Activated T-cell treated with anti-CD3 and anti-CD28 coated beads, Interleukin-2, amount 50 U/mL, for 72 hours (primary cell): ENCODE measurements at places on chromosomes 16 and 17. TPM values are rescaled to one million over a fixed set of nuclear protein-coding genes. Genes with fewer than 3 reads are reported as not detected.
A peak's percentile ranks its signal among the peaks of the same experiment; 100 is the strongest.

- H3K27me3 ChIP-seq, result no peaks in the 10 kb centered on the region
- no peak for DNase-seq
- peak overlapping the region; percentile 96 for H3K27ac ChIP-seq
- H3K36me3 ChIP-seq, result peaks cover 2% of the 10 kb centered on the region
These were observed 22.7 kb upstream of the RFFL start for GRCh38 chr17:35086164-35086563.

- no peaks in the 10 kb centered on the region for H3K4me1 ChIP-seq
- H3K27me3 ChIP-seq, result peaks cover 26% of the 10 kb centered on the region
- H3K4me3 ChIP-seq, result no peak overlapping the region
- no peak overlapping the region for H3K27ac ChIP-seq
- peaks cover 2% of the 10 kb centered on the region for H3K36me3 ChIP-seq
These were observed 16.3 kb downstream of the NACA2 start for GRCh38 chr17:61574542-61575351.

Gene SGCA
- total RNA-seq, result 2.3 TPM

- no peak for DNase-seq
- H3K27me3 ChIP-seq, result no peaks in the 10 kb centered on the region
- no peaks in the 10 kb centered on the region for H3K4me1 ChIP-seq
- no peaks in the 10 kb centered on the region for H3K36me3 ChIP-seq
- H3K27ac ChIP-seq, result no peak overlapping the region
These were observed 12.6 kb upstream of the CDR2 start for GRCh38 chr16:22386976-22387375.

- H3K27ac ChIP-seq, result peak overlapping the region; percentile 92
- peaks cover 71% of the 10 kb centered on the region for H3K4me1 ChIP-seq
- peak; percentile 78 for DNase-seq
- H3K4me3 ChIP-seq, result peak overlapping the region; percentile 95
- H3K36me3 ChIP-seq, result peaks cover 4% of the 10 kb centered on the region
- H3K27me3 ChIP-seq, result no peaks in the 10 kb centered on the region
These were observed 945 bp upstream of the UQCRC2 start for GRCh38 chr16:21952040-21952792.

GRCh38 chr16:23131436-23131835 is 17.8 kb downstream of the USP31 start:
- no peaks in the 10 kb centered on the region for H3K27me3 ChIP-seq
- peaks cover 5% of the 10 kb centered on the region for H3K36me3 ChIP-seq
- no peak overlapping the region for H3K27ac ChIP-seq
- no peak overlapping the region for H3K4me3 ChIP-seq
- H3K4me1 ChIP-seq, result peaks cover 19% of the 10 kb centered on the region

- H3K36me3 ChIP-seq, result peaks cover 12% of the 10 kb centered on the region
- no peaks in the 10 kb centered on the region for H3K27me3 ChIP-seq
- no peak for DNase-seq
- peaks cover 31% of the 10 kb centered on the region for H3K4me1 ChIP-seq
- H3K4me3 ChIP-seq, result no peak overlapping the region
These were observed 21.1 kb downstream of the HELZ start for GRCh38 chr17:67223924-67224323.

GRCh38 chr16:46736695-46737094 is 11.4 kb downstream of the MYLK3 start:
- no peak overlapping the region for H3K27ac ChIP-seq
- H3K4me1 ChIP-seq, result no peaks in the 10 kb centered on the region
- no peak for DNase-seq
- no peak overlapping the region for H3K4me3 ChIP-seq

- H3K36me3 ChIP-seq, result peaks cover 13% of the 10 kb centered on the region
- peaks cover 26% of the 10 kb centered on the region for H3K4me1 ChIP-seq
- H3K27ac ChIP-seq, result peak overlapping the region; percentile 5
- H3K27me3 ChIP-seq, result peaks cover 36% of the 10 kb centered on the region
- peak; percentile 34 for DNase-seq
- peak overlapping the region; percentile 25 for H3K4me3 ChIP-seq
These were observed 50.5 kb downstream of the DYNLRB2 start for GRCh38 chr16:80591071-80591915.

Gene PHOSPHO1
- not detected for total RNA-seq
